ENCODE measurements at places on chromosomes 16 and 17. TPM values are rescaled to one million over a fixed set of nuclear protein-coding genes. Genes with fewer than 3 reads are reported as not detected.

- no peaks in the 10 kb centered on the region for H3K27me3 ChIP-seq
- peaks cover 35% of the 10 kb centered on the region for H3K4me1 ChIP-seq
- no peak for DNase-seq
- H3K4me3 ChIP-seq: no peak overlapping the region
- no peaks in the 10 kb centered on the region for H3K36me3 ChIP-seq
Observed at GRCh38 chr16:87367529-87367928, 16.0 kb downstream of the FBXO31 start.

- H3K27ac ChIP-seq: no peak overlapping the region
- no peak overlapping the region for H3K4me3 ChIP-seq
- DNase-seq: no peak
- peaks cover 67% of the 10 kb centered on the region for H3K4me1 ChIP-seq
- peaks cover 7% of the 10 kb centered on the region for H3K27me3 ChIP-seq
Observed at GRCh38 chr17:65182233-65182632, 45.1 kb downstream of the RGS9 start.

DNA sequence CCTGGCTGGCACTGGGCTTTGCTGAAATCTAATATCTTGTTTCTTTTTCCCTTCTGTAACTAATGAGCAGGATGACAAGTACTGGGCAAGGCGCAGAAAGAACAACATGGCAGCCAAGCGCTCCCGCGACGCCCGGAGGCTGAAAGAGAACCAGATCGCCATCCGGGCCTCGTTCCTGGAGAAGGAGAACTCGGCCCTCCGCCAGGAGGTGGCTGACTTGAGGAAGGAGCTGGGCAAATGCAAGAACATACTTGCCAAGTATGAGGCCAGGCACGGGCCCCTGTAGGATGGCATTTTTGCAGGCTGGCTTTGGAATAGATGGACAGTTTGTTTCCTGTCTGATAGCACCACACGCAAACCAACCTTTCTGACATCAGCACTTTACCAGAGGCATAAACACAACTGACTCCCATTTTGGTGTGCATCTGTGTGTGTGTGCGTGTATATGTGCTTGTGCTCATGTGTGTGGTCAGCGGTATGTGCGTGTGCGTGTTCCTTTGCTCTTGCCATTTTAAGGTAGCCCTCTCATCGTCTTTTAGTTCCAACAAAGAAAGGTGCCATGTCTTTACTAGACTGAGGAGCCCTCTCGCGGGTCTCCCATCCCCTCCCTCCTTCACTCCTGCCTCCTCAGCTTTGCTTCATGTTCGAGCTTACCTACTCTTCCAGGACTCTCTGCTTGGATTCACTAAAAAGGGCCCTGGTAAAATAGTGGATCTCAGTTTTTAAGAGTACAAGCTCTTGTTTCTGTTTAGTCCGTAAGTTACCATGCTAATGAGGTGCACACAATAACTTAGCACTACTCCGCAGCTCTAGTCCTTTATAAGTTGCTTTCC is 56.0 kb downstream of the HLF start:
- no peak for DNase-seq
- H3K27me3 ChIP-seq: peaks cover 3% of the 10 kb centered on the region
- H3K27ac ChIP-seq: no peak overlapping the region
- no peaks in the 10 kb centered on the region for H3K36me3 ChIP-seq

DNA sequence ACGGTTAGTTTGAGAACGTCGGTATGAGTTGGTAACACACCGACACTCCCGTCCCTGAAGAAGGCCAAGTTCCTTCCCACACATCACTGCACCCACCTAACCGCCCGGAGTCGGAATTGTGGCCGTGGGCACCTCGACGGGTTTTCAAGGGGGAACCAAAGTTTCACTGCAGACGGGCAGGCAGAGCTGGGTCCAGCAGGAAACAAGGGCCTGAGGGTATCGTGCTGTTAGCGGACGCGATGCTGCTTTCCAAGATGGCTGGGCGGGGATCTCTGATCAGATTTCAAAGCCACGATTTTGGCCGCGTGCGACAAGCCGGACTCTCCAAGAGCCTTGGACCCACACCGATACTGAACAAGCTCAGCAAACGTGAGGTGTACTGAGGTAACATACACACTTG is 82.3 kb upstream of the DOC2B start:
- DNase-seq: no peak
- peaks cover 13% of the 10 kb centered on the region for H3K36me3 ChIP-seq
- peaks cover 40% of the 10 kb centered on the region for H3K27me3 ChIP-seq
- no peak overlapping the region for H3K27ac ChIP-seq

- H3K27ac ChIP-seq: no peak overlapping the region
- H3K4me1 ChIP-seq: peaks cover 12% of the 10 kb centered on the region
Observed at GRCh38 chr17:10050597-10051101, 145.6 kb upstream of the RCVRN start.

GRCh38 chr17:78993241-78993956 is 13.7 kb upstream of the LGALS3BP start:
- peaks cover 49% of the 10 kb centered on the region for H3K36me3 ChIP-seq
- H3K27me3 ChIP-seq: no peaks in the 10 kb centered on the region
- no peak overlapping the region for H3K4me3 ChIP-seq
- H3K27ac ChIP-seq: no peak overlapping the region

- no peaks in the 10 kb centered on the region for H3K4me1 ChIP-seq
- no peak overlapping the region for H3K4me3 ChIP-seq
- H3K27me3 ChIP-seq: peaks cover 2% of the 10 kb centered on the region
- H3K36me3 ChIP-seq: no peaks in the 10 kb centered on the region
- H3K27ac ChIP-seq: no peak overlapping the region
- DNase-seq: no peak
Observed at GRCh38 chr17:74271281-74271680, 2.8 kb upstream of the DNAI2 start.

- no peak for DNase-seq
- no peak overlapping the region for H3K27ac ChIP-seq
- no peaks in the 10 kb centered on the region for H3K27me3 ChIP-seq
- no peak overlapping the region for H3K4me3 ChIP-seq
Observed at GRCh38 chr17:73628642-73629552, 15.3 kb downstream of the SDK2 start.

- no peaks in the 10 kb centered on the region for H3K27me3 ChIP-seq
- no peaks in the 10 kb centered on the region for H3K36me3 ChIP-seq
- peaks cover 27% of the 10 kb centered on the region for H3K4me1 ChIP-seq
- H3K27ac ChIP-seq: no peak overlapping the region
- no peak overlapping the region for H3K4me3 ChIP-seq
Observed at GRCh38 chr17:13631529-13631928, 29.8 kb upstream of the HS3ST3A1 start.

MEAK7 gene
- 52.4 TPM for total RNA-seq

KCNAB3 gene
- total RNA-seq: 1.5 TPM

RAB34 gene
- total RNA-seq: 185 TPM

Measured in HFFc6 (cell line).